Activated B cell treated with CpG ODN at 0.5 μM for 24 hours (primary cell): ENCODE measurements at places on chromosomes 4 and X. TPM values are rescaled to one million over a fixed set of nuclear protein-coding genes. Genes with fewer than 3 reads are reported as not detected.

PNCK gene
- total RNA-seq, result not detected in 2 replicates

KCNIP4 gene
- not detected in 2 replicates for total RNA-seq

GRCh38 chrX:349196-349595 is 30.6 kb upstream of the GTPBP6 start:
- no peak for DNase-seq

GRCh38 chr4:164924670-164925238 is 47.8 kb downstream of the APELA start:
- no peak for DNase-seq

DNA sequence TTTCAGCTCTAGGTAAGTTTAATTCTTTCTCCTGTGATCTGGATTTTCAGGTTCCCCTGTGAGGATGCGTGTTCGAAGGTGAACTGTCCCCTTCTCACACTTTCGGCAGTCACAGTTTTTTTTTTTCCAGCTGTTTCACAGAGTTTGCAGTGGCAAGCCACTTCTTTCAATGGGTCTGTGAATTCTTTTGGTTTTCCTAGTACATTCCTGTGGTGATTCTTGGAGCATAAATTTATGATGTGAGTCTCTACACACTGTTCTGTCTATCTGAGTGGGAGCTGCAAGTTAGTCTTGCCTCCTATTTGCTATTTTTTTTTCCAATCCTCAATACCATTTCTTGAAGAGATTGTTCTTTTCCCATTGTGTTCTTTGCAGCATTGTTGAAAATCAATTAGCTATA is 595.5 kb downstream of the RAPGEF2 start:
- DNase-seq, result no peak
